ENCODE measurements at places on chromosomes 3 and 15.

DNA sequence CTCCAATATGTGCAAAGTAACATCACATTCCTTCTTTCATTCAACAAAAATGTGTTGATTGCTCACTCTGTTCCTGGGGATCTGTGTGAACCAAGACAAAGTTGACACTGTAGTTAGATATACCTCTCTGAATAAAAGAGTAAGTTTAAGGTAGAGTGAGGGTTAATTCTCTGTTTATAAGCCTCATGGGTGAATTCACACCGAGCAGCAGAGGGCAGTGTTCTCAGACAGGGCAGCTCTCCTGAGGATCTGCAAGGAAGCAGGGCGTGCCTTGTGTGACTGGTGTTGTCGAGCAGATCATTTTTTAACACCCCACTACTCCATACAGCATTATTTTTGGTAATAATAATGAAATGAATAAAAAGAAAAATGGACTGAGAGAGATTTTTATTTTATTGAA, 34.4 kb downstream of the PAQR9 start:
- DNase-seq, result peak; percentile 50

- DNase-seq, result peak; percentile 49
These were observed 959 bp downstream of the SFMBT1 start for GRCh38 chr3:53044711-53045517.

DNA sequence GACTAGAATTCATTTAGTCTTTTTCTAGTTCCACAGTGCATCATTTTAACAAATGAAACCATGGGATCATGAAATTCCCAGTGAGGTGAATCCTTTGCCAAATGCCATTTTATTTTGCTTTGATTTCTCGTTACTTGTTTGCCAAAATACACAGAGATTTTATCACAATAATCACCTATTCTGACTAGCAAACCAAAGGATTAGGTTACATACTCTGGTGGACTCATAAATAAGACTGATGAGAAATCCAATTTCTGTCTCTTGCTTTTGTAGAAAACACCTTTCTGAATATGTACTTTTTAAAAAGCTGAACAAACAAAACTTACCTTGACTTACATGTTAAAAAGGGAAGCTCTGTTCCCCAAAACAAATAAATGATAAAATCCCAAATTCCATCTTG, 12.2 kb downstream of the ERC2 start:
- DNase-seq, result no peak

DNA sequence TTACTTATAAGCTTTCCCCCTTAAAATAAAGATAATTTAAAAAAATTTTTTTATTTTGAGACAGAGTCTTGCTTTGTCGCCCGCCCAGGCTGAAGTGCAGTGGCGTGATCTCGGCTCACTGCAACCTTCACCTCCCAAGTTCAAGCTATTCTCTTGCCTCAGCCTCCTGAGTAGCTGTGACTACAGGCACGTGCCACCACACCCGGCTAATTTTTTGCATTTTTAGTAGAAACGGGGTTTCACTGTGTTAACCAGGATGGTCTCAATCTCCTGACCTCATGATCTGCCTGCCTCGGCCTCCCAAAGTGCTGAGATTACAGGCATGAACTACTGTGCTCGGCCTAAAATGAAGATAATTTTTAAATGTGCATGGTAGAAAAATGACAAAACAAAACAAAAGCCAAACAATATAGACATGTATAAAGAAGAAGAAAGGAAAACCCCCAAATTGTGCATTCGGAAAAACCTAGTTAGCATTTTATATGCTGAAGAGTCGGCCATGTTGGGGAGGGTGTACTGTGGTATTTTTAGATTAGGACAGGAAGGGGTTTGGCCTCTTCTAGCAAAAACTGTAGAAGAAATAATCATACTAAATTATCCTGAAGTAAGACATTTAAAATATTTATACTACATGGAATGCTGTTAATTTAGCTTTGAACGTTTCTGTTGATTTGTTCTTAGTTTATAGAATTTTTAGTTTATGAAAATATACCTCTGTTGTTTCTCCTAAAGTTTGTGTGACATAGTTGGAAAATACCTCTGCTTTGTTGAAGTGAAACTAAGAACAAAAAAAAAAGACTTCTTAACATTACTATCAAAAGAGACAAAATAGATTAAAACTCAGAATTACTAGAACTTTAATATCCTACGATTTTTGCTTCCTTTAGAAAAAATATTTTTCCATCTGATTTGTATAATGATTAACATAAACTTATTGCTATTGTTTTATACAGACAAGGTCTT, 7.4 kb downstream of the APPL1 start:
- DNase-seq, result no peak

DNA sequence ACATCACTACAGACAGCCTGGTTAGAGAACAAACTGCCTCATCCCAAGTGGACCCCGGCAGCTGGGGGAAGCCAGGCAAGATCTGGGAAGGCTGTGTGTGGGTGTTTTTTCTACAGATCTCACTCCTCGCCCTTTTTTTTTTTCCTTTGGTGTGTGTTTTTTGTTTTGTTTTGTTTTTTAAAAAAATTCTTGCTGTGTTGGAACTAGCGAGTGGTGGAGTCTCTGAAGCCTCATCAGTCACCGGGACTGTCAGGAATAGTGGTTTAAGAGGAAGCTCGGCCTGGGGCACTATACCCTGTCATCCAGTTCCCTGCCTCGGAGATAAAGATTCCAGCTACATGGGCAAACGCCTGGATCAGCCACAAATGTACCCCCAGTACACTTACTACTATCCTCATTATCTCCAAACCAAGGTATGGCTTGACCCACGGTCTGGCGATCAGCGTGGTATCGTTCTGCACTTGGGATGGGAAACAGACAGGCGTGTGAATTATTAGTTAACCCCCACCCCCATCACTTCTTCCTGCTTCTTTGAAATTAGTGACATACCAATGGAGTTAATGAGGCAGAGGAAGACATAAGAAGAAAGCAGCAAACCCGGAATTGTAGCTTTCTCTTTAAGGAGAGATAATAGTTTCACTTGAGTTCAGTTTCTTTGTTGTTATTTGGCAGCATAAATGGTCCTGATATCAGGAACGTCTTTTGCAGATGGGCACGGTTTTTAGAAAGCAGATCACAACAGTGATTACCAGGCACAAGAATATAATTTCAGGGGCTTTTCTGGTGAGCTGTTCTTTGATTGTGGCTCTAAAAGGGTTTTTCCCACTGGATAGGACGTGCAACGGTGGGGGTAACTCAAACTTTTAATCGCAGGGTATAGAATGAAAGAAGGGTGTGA, 722 bp downstream of the RBMS3 start:
- DNase-seq, result peak; percentile 68

GRCh38 chr3:66442254-66443117, 58.3 kb downstream of the LRIG1 start:
- DNase-seq, result peak; percentile 78

DNA sequence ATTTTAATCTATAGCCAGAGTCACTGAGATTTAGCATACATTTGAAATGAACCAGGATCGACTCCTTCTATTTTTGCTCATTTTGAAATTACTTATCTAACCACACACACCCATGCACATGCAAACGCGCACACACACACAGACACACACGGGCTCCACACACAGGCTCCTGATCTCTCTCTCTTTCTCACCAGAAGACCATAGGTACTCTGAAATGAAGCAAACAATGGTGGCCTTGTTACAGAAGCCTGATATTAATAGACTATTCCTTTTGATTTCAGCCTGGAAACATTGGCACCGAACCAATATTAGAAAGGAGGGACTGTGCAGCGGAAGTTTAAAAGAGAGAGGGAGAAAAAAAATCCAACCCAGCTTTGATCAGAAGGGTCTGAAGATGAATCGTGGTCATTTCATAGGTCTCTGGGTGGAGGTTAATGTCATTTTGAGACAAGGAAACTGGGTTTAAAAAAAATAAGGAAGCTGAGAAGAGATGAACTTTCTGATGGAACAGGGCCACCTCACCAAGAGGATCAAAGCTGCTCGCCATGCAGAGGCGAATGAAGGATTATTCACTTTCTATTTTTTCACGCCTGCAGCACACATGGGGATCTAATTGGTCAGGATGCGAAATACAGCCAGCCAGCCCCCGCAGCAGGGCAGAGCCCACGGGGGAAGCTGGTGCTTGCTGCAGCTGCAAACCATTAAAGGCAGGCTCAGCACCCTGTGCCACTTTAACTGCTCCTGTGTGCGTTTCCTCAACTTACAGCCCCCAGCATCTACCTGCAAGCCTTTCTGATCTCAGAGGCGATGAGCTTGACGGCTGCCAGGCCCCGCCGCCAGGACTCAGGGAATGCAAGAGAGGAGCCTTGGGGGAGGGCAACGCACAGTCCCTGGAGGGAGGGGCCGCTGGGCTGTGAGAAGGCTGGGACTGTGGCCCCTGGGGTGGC, 88.8 kb downstream of the HES1 start:
- no peak for DNase-seq

DNA sequence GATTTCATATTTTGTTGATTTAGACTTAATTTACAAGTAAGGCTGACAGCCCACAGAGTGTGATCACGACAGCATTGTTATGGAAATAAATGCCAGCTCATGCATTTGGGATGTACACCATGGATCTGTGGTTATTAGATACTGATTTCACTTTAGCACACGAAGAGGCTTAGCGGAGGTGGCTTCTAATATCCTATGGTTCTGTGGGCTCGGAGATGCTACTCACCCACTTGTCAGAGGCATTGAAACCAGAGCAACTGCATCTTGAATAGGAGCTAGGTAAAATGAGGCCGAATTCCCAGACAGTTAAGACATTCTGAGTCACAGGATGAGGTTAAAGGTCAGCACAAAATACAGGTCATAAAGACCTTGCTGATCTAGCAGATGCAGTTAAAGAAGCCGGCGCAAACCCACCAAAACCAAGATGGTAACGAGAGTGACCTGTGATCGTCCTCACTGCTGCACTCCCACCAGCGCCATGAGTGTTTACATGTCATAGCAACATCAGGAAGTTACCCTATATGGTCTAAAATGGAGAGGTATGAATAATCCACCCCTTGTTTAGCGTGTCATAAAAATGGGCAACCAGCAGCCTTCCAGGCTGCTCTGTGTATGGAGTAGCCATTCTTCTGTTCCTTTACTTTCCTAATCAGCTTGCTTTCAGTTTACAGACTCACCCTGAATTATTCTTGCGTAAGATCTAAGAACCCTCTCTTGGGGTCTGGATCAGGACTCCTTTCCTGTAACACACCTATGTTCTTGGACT, 117.5 kb downstream of the PGPEP1L start:
- DNase-seq, result peak; percentile 95

DNA sequence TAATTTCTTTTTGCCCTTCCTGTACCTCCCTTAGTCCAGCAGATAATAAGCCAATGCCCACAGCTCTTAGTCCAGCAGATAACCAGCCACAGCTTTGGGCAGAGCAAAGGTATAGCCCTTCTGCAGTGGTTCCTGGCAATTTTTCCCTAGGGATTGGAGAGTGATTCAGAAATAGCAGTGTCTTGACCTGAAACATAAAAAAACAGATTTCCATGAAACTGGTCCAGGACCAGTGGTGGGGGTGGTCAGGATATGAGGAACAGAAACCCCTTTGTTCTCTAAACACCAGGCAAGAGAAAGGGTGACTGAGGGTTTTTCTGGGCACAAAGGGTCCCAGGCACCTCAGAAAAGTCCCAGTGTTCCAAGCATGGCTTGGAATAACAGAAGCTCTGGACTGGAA, 103.4 kb downstream of the ARRDC4 start:
- no peak for DNase-seq

GRCh38 chr3:73074781-73075180, 13.3 kb downstream of the EBLN2 start:
- DNase-seq, result no peak
